ENCODE measurements at places on chromosomes 7 and 10.

GRCh38 chr10:48470115-48470892 is 134.6 kb downstream of the ARHGAP22 start:
- DNase-seq = no peak

- no peak for DNase-seq
Measured at GRCh38 chr10:113138937-113139585, 189.0 kb downstream of the TCF7L2 start.

DNA sequence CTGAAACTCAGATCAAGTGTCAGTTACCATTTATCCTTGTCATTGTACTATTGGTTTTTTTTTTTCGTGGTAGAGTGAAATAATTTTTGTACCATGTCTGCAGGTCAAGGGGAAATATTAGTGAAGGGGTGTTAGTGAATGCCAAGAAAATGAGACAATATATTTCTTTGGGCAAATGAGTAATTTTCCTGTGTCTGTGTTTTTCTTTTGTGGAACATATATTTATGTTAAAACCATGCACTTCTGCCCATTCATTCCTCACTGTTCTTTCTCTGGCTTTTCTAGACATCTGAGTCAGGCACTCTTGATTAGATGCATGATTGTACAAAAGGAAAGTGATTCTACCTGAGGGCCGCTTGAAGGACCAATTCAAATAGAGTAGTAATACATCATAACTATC is 161.6 kb downstream of the BICC1 start:
- peak; percentile 40 for DNase-seq

DNA sequence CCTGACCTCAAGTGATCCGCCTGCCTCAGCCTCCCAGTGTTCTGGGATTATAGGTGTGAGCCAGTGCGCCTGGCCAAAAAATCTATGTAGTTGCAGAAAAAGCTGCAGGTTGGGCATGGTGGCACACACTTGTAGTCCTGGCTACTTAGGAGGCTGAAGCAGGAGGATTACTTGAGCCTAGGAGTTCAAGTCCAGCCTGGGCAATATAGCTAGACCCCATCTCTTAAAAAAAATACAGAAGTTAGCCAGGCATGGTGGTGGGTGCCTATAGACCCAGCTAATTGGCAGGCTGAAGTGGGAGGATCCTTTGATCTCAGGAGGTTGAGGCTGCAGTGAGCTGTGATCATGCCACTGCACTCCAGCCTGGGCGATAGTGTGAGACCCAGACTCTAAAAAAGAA is 24.8 kb upstream of the CAMK1D start:
- no peak for DNase-seq

DNA sequence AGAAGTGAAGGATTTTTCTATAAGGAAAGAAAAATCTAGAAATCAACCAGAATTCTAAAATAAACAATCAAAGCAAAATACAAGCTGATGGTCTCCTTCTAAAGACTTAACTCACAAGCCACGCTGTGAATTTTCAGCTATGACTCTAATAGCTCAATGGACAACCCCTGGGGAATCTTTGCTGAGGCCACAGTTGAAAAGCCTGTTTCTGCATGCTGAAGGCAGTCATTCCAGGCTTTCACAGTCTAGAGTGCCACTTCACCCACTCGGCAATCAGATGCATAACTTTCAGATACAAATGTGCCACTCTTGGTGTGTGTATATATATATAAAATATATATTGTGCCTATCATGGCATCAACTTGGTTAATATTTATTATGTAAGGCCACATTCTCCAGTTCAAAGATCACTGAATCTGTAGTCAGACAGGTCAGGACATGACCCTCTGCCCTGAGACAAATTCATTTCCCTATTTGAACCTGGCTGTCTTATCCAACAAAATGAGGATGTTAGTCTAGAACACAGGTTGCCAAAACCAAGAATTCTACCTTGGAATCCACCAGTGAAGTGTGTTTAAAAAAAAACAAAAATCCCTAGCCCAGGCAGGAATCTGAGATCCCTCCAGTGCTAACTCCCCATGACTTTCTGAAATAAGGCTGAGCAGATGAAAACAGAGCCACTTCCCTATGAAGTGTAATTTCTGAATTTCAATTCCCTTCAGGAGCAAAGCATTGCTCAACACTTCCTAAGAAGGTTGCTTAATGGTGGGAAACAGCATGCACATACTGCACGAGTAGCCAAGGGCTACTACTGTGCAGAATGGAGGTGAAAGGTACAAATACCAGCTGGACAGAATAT is 9.9 kb downstream of the LIPA start:
- DNase-seq = peak; percentile 58

DNA sequence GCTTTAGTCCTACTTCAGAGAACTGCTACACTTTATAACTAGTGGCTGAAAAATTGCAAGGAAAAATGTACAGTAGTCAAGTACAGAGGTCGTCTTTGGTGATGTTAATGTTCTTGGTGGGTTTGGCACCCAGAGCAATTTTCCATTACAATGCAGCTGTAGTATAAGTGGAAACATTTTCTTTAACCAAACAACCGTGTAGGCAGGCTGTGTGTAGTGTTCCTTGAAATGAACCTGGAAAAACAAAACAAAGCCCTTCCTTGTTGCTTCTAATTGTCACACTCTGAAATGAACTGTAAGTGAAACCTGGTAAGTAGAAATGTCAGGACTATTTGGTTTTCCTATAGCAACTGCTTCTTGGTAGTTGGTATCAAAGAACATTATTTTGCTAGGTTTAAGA is 256.9 kb downstream of the MDFIC start:
- no peak for DNase-seq

DNA sequence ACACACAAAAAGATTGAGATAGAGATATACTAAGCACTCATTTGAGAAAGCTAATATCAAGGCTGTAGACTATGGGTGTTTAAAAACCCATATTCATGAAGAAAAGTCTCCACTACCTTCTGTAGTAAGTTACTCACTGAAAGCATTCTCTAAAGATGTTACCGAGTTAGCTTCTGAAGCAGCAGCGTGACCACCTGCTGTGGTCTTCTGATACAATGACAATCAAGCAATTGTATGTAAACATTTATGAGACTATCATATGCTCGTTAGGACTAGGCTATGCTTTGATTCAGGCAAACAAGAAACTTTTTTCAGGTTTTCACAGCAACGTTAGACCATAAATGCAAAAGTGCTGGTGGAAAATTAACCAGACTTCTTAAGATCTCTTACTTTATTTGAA is 11.2 kb downstream of the RHOBTB1 start:
- DNase-seq = no peak

GRCh38 chr10:123997013-123997412 is 96.4 kb downstream of the CHST15 start:
- DNase-seq = no peak

- DNase-seq = no peak
Measured at GRCh38 chr7:138092486-138093028, 16.3 kb downstream of the AKR1D1 start.

DNA sequence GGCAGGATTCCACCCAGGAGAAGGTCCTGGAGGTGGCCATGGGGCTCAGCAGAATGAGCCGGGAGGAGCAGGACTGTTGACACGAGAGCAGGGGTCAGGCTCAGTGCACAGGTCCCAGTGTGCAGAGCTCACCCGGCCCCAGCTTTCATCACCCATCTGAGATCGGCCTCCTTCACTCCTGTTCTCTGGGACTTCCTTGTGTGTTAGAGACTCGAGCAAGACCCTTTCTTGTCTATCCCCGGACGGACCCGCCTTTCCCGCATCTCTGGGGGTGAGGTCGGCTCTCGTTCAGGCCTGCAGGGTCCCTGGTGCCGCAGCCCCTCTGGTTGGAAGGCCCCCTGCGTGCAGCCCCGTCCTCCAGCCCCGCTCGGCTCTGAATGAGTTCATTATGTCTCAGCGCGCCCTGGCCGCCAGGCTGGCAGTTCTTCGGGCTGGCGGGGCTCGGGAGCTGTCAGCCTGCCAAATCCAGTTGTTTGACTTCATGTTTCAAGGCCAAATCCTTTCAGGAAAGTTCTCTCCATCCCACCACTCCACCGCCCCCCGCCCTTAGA is 127.9 kb downstream of the LHPP start:
- no peak for DNase-seq

DNA sequence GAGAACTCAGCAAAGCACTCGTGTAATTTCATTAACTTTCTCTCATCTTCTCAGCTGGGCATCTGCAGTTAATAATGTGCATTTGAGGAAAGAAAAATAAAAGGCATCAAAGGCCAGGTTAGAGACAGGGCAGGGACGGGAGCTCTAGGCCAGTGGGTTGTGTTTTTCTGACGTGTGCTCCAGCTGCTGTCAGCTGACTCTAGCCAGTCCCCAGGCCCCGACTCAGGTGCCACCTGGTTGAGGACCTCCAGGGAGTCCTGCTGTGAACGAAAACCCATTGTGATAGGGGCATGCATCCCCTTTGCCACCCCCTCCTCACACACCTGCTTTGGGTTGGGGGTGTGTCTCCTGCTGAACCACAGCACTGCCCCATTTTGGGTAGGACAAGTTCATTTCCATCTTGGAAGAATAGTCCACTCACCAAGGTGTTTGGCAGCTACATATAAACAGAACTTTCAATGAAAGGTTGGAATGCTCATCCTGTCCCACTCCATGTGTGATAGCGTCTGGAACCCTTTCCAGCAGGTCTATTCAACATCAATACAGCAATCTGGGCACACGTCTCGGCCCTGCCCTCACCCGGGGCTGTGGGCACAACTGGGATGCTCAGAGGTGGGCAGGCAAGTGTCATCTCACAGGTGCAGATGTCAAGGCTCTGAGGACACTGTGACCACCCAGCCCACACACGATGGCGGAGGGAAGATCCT is 146.1 kb upstream of the FAM20C start:
- no peak for DNase-seq

DNA sequence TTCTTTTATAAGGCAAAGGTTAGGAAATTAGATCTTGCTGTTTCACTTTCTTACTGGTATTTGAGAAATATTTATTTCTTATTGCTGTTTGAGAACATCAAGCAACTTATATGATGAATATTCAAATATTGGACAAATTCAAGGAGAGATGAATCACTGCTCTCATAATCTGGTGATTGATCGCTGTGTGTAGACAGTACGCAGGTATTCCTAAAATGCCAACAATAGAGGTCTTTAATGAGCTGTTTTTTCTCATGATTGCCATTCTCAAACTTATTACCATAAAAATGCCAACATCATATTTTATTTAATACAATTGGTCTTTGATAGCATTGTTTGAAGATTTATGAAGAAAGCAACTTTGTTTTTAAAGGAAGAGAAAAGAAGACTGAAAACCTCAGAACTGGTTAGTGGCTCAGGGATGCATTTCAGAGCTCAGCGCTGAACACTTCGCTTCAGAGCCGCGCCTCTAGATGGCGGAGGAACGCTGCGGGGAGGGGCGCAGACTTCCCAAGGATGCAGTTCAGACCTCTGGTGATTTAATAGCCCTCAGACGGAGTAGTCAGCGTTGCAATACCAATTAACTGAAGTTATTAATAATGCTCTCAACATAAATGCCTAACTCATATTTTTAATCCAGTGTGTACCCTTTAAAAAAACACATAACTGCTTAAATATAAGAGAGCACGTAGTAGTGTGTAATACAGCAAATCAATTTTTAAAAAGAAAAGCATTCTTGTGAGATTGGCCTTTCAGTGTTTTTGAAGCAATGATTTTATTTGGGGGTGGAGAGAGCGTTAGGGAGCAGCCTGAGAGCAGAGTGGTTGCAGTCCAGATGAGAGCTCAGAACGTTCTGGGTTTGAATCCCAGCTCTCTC is 38.5 kb upstream of the STEAP4 start:
- DNase-seq = peak; percentile 28

DNA sequence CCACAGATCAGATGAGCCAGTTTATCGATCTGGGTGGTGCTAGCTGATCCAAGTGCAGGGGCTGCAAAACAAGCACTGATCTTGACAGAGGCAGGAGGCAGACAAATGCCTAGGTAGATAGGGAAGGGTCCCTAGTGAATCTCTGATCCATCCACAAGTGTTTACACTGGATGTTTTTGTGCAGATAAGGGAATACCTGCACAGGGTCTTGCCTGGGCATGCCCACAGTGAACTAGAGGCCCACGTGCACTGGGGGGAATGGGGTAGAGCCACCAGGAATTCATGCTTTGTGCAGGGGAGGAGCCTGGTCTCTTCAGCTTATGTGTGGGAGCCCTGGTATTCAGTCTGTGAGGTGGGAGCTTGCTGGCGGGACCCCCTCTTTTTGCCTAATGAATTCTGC is 50.3 kb downstream of the SDHAF3 start:
- no peak for DNase-seq

DNA sequence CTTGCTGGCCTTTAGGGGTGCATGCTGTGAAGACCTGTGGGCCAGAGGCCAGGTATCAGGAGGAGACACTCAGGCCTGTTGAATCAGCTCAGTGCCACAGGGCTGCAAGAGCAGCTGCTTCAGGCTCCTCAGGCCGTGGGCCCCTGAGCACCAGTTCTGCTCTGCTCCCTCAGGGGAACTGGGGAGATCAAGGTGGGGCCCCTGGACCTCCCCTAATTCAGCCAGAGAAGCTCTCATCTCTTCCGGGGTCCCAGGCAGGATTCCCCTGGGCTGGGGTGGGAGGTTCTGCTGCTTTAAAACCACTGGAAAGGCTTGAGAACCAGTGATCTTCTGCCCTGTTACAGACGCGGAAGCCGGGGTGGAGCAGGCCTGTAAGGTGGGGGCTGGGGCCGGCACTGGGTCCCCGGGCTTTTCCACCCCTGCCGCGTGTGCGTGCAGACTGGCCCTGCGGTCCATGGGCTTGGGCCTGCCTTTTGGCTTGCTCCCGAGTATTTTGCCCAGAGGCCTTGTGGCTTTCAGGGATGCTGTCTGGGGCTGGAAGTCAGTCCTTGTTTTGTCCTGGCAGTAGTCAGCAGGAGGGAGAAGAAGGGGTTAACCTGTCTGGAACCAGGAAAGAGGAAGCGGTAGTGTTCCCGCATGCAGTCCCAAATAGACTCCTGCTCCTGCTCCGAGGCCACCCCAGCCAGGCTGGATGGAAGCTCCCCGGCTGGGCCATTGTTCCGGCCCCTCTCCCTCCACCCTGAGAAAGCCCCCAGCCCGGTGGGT is 74.3 kb downstream of the LHPP start:
- no peak for DNase-seq

DNA sequence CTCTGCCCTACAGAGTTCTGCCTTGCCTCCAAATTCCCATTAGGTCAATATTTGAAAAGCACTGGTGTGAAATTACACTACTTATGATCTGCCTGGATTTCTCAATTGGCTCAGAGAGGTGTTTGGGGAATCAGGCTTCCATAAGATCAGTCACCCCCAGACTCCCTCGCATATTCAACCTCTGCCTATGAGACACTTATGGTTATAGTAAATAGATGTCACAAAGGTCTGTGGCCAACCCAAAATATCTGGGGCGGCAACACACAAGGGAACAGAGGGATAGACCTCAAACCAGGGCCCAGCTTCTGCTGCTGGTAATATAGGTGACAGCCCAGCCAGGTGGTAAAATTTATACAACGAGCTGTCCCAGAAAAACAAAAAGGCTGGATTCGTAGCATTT is 376.7 kb upstream of the ZMIZ1 start:
- DNase-seq = no peak

DNA sequence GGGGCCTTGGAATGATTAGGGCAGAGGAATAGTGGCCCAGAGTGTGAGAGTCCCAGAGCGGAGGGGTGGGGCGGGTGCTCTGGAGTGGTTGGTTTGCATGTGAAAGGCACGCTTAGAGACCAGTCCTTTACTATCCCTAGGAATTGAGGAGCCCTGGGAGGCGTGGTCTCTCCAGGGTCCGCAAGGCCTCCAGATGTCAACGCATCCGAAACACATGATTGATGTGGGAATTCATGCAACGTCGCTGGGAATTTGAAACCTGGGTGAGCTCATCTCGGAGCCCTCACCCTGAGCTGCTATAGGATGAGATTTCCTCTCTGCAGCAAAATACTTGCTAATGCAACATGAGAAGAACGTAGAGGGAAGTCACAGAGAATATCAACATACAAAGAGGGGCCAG is 51.2 kb downstream of the NPTX2 start:
- DNase-seq = no peak

GRCh38 chr7:142718313-142718712 is 31.0 kb upstream of the PRSS1 start:
- no peak for DNase-seq

GRCh38 chr10:32446536-32447406 is 831 bp downstream of the CCDC7 start:
- no peak for DNase-seq
